ENCODE measurements at places on chromosomes 2 and 18.
A peak's percentile ranks its signal among the peaks of the same experiment; 100 is the strongest.

- DNase-seq: no peak
These were observed 71.7 kb downstream of the PTRHD1 start for GRCh38 chr2:24721470-24721869.

DNA sequence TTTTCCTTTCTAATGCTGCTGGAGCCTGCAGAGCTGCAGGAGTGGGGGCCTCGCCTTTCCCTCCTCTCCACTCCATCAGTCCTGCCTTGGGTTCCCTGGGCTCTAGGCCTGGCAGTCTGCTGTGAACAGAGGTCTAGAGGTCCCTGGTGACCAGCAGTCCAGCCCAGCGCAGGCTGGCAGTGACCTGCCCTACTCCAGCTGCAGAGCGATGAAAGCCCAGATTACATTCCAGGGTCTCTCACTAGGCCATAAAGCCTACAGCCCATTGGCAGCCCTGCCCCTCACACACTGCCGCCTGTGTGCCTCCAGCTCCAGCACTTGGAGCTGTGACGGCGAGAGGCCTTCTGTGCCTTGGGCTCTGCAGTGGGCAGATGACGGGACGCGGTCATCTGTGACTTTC, 14.8 kb upstream of the MAL start:
- no peak for DNase-seq

- DNase-seq: peak; percentile 96
These were observed 67.2 kb downstream of the KCTD1 start for GRCh38 chr18:26480897-26481795.

GRCh38 chr18:76264198-76264875, 230.7 kb downstream of the ZNF516 start:
- no peak for DNase-seq

DNA sequence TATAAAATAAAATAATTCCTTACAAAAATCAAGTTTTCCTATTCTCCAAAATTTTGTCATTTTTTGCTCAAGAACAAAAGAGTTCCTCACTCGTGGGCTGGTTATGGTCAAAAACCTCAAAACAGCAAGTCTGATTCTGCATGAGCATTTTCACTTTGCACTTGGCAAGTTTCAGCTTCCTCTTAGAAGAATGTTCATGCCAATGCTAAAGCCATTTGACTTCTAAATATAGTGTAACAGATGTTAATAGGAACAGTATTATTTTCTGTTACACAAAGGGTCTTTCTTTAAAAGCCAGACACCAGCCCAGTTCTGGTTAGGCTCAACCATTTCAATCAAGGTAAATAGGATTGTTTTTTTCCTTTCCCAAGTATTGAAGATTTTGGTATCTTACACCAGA, 261.3 kb upstream of the CCDC68 start:
- DNase-seq: no peak

DNA sequence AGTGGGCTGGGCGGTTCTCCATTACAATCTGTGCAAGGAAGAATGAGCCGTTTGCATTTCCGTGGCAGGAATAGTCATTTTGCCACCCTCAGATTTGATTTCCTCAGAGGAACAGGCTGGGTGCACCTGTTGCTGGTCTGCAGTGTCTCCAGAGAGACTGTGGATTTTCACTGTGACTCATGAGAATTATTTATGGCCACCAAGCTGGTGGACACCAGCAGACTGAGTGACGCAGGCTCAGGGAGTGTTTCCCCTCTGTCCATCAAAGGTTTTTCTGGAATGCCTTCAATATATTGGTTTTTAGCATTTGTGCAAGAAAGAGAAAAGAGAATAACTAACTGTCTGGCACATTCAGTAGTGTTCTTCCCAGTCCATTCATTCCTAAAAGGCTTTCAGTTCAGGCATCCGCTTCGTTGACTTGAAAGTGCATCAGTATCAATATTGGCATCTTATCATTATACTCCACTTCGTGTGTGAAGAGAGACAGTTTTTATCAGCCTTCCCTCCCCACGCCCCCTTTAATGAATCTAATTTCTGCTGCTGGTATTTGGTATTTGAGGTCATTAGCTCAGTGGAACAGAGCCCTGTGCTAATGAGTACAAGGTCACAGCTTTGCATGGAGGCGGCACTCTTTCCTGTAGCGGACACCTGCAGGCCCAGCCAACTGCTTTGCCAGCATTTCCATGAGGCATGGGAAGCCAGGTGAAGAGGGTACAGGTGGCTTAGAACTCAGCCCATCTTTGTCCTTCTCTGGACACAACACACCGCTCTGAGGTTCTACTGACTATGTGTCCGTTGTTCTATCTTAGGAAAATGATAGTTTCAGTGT, 39.9 kb downstream of the PRKCE start:
- DNase-seq: no peak

DNA sequence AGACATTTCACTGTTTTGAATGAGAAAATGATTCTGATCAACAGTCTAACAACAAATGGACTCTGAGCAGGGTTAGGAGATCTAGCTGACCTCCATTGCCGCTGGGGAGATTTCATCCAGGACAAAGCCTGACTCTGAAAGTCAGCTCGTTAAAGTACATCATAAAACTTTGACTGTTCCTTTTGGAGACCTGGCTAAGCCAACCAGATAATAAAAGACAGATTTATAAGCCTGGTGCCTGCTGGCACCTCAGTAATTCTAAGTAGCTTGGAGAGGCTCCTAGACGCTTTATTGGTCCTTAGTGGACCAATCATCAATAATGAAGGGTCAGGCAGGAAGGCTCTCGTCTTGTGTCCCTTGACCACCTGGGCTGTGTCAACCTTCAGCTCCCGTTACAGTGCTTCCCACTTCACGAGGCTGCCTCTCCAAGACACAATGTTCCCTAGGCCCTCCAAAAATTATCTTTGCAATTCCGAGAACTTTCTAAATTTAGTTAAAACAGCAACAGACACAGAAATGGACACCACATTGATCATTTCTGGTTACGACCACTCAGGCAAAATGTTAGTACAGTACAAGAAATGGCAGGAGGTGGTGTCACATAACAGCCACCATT, 47.9 kb upstream of the PMAIP1 start:
- no peak for DNase-seq

DNA sequence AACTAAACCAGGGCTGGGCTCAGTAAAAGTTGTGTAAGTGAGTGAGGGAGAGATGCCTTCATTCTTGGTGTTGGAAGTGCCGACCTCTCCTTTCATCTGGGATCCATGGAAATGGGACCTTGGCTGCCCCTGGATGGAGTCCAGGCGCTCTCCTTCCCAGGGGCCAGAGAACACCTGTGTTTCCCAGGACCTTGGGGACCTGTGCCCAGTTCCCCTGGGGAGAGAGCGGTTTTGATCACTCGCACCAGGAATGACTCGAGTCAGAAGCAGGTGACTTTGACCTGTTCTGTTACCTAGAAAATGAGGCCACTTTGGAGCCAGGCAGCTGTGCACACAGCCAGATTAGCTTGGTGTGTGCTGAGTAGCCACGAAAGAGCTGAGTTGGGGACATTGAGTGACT, 97.3 kb downstream of the SH3BP4 start:
- no peak for DNase-seq

- no peak for DNase-seq
These were observed 106.7 kb upstream of the PGAP1 start for GRCh38 chr2:197033222-197033621.

DNA sequence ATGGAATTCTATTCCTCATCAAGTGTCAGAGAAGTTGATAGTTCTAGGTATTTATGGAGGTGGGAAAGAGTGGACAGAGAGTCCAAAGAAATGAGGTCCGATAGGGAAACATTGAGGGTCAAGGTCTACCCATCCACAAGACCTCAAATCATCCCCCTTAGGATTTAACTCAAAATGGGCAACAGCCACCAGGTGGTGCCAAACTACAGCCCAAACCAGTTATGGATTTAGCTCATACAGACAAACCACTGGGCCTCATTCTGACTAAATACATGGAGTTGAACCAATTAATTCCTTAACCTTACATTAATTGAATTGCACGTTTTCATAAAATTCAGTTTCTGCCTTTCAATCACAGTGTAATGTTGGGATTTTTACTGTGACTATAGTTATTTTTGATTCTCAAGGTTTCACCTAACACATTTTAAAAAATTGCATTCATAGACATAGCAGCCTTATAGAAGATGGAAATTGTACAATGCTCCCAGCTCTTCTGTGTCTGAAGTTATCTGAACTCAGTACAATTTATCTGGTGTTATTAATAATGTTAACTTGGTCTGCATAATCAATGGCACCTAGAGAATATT, 98.2 kb upstream of the HNMT start:
- no peak for DNase-seq

DNA sequence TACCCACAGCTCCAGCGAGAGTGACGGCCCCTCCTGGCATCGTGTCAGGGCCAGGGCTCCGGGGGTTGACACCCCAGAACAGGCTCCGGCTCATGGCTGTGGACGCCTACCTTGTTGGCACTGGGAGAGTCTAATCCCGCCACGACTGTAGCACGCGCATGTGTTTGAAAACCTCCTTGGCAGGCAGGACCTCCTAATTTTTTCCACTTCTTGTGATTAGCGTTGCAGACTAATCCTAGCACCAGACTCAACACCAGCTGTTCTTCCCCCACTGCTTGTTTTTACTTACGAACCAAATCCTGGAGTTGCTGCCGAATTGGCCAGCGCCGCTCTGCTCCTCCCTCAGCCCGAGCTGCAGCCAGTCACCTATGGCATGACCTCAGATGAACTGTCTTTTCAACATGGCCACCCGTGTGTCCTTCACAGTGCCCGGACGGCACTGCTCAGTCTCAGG, 110.7 kb downstream of the KLHL29 start:
- no peak for DNase-seq

DNA sequence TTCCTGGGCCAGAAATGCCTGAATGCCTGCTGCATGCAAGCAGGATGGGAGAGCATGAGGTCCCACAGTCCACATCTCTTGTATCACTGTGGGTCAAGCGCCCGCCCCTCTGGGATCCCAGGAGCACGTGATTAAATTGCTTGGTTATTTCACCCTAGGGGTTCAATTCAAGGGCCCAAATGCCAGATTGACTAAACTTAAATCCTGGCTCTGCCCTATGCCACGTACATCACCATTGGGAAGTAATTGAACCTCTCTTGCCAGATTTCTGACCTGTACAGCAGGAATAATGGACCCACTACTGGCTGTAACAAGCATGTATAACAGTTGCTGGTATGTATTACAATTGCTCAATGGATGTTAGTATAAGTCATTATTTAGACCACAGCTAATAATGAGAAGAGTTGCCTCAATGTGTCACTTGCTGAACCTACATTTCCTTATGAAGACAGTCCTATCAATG, 19.9 kb downstream of the FHL2 start:
- no peak for DNase-seq

GRCh38 chr2:151197184-151198108, 64.2 kb downstream of the RBM43 start:
- no peak for DNase-seq

DNA sequence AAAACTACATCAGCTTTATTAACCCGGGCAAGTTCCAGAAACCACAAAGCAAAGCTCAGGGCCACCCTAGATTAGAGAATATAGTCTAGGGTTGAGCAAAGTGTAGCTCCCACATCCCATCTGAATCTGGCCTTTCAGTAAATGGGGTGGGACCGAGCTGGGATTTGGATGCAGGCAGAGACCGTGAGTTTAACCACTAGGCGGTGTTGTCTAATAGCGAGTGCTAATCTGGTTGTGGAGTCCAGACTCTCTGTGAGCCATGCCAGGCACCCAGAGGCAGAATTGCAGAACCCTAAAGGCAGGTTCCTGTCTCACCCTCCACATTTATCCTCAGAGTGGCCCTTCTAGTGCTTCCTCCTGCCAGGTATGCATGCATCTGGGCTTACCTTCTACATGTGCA, 435.9 kb downstream of the TSN start:
- peak; percentile 3 for DNase-seq

GRCh38 chr2:100042562-100042961, 99.8 kb downstream of the AFF3 start:
- DNase-seq: no peak
